ENCODE measurements at places on chromosomes 16 and 17. TPM values are rescaled to one million over a fixed set of nuclear protein-coding genes. Genes with fewer than 3 reads are reported as not detected.

DNA sequence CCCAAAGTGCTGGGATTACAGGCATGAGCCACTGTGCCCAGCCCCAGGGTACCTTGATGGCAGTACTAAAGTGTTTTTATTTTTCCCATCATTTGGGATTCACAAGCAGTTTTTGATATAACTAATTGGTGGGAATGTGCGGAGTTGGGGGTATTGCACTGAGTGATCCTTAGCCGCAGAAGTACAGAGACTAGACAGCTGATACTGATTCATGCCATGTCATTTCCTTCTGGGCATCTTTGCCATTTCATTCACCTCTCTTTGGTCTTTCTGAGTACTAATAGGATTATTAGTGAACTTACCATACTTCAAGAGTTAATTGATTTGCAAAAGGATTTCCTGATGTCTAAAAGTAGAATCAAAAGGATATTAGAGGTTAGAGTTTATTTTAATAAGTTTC lies 9.7 kb downstream of the NMT1 start:
- DNase-seq: no peak

The EVPLL gene
- not detected for total RNA-seq

The NPIPA1 gene
- total RNA-seq: 75.0 TPM

GRCh38 chr17:76473541-76473985 lies 6.2 kb downstream of the AANAT start:
- DNase-seq: peak; percentile 68
